ENCODE measurements at places on chromosomes 11 and 22.

DNA sequence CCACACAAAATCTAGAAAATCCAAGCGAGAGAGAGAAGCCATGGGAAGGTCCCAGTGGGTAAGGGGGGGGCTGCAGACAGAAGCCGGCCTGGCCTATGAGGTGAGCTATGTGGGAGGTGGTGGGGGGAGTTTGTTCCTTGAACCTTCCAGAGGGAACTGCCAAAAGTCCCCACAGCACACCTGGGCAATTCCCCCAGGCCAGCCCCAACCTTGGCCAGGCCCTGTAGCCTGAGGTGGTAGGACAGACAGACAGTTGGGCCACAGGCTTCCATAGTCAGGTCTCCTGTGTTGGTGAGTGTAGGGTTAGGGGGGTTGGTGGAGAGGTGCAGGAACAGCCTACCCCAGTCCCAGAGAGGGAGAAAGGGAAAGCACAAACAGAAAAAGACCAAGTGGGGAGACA, 39.0 kb downstream of the LMO1 start:
- DNase-seq: no peak

- DNase-seq: no peak
Measured at GRCh38 chr11:15884777-15885540, 471.4 kb downstream of the SOX6 start.

DNA sequence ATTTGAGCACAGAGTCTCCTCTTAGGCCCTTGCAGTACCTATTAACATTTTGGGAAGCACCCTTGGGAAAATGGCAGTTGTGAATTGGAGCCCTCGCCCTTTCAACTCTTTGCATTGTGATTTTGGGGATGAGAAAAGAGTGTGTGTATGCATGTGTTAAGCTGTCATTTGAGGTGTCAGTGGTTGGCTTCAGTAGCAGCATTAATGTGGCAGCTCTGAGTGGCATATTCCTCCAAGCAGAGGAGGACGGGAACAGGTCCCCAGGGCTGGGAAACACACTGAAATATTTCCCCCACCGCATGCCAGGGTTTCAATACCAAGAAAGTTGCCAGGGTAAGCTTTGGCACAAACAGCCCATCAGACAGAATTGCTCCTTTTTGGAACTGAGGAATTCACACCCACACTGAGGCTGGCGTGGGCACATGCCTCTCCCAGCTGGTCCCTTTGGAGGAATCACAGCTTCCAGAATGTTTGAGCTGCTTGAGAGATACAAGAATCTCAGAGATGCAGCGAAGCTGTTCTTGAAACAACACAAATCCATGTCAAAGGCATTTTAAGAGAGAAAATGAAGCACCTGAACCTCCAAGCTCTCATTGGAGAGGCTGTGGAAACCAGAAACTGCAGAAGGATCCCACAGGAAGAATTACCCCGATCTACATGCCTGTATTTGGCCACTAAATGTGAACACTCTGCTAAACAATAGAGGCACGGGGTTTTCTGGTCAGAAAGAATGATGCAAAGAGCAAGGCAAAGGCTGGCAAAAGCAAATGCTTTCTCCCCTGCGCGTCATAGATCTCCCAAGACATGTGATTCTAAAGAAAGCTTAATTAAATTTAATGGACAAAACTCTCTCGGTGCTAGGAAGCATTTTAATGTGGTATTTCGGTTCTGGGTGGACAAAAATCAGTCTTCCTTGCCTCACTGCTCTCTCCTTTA, 67.2 kb upstream of the RCN1 start:
- DNase-seq: no peak

GRCh38 chr22:42773167-42773566, 52.5 kb upstream of the A4GALT start:
- no peak for DNase-seq

DNA sequence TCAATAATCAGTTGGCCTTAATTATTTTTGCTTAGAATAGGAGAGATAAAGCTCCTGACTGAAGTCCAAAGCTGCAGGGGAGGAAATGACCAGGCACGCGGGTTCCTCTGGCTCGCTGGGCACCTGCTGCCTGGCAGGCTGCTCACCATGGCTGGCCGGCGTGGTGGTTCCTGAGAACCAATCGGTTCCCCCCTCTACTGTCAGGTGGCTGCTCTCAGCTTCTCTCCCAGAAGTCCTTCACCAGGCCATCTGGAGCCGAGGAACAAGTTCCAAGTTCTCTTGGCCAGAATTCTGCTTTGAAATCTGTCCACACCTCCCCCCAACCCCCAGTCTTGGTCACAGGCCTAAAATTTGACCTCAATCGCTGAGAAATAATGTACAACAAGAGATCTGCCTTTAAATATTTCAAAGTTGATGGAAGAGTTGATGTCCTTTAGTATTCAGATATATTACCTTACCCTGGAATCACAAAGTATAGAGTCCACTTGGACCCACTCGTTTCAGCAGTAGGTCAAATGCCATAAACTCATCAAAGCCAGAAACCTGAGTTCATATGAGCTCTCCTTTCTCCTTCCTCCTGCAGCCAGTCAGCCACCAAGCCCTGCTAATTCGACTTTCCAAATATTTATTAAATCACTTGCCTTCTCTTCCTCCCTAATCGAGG, 25.2 kb downstream of the EXPH5 start:
- DNase-seq: no peak

GRCh38 chr11:17810746-17811145, 76.2 kb downstream of the KCNC1 start:
- DNase-seq: no peak

GRCh38 chr22:24466716-24467328, 28.3 kb upstream of the UPB1 start:
- DNase-seq: no peak

DNA sequence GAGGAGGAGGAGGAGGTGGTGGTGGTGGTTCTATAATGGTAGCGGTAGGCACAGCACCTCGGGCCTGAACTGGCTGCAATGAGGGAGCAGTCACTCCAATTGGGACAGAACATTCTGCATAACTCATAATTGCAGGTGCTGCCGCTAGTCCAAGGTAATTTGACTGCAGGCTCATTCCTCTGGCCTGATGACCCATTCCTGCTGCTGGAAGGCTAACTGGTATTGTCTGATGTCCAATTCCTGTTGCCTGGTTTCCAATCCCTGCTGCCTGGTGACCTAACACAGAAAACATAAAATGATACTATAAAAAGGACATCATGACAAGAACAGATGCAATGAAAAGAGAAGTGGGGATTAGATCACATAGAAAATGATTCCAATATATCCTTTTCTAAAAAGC, 7.9 kb upstream of the AGBL2 start:
- no peak for DNase-seq

DNA sequence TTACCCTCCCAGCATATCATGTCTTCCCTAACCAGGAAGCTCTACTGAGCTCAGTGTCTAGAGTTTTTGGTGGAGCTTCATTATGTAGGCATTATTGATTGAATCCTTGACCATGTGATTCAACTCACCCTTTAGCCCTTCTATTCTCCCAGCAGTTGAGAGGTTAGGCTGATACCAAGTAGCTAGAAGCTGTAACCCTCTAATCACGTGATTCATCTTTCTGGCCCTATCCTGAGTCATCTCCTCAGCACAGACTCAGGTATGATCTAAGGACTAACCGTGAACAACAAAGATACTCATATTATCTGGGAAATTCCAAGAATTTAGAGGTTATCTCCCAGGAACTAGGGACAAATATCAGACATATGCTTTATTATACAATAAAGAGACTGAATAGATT, 625.5 kb downstream of the JRKL start:
- DNase-seq: no peak

GRCh38 chr11:18615628-18616392, 16.2 kb downstream of the MISFA start:
- DNase-seq: no peak

DNA sequence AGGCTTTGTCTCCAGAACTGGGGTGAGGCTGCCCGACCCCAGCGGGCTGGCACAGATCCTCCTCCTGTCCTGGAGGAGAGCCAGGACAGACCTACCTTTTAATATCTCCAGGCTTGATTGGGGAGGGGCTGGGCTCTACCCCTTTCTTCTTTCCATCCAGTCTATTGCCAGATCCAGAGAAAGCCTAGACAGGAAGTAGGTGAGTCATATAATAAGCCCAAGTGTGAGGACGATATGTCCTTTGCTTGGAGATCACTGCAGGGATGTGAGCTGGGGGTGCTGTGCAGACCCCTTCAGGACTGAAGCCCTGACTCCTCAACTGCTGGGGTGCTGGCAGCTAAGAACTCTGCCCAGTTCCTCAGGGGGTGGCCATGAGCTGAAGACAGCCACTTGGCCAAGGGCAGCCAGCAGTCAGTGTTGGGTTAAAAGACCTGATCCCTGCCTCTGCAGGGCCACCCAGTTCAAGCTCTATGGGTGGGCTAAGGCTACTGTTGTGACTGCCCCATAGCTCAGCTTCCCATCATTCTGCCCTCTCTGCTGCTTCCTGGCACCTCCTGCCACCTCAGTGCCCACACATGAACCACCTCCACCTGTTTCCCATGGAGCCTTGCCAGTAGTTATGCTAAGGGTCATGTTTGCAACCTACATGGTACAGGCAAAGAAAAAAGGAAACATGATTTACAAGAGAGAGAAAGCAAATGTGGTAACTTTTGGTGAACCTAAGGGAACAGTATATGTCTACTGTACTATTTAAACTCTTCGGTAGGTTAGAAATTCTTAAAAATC, 8.3 kb upstream of the C22orf39 start:
- no peak for DNase-seq

DNA sequence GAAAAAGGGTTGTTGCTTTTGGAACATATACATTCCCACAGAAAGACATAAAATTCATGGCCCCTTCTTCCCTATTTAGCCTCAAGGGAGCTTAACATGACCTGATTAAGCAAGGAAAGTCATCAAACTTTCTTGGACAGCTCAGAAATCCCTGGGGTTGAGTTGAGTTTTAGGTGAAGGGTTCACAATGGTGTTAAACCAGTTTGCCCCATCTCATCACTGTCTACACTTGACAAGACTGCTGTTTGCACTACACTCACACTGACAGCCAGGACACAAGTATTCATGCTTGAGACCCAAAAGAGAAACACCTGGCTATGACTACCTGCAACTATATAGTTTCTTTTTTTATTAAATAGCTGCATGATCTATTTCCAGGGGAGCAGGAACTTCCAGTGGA, 209.8 kb upstream of the TMEM45B start:
- no peak for DNase-seq

DNA sequence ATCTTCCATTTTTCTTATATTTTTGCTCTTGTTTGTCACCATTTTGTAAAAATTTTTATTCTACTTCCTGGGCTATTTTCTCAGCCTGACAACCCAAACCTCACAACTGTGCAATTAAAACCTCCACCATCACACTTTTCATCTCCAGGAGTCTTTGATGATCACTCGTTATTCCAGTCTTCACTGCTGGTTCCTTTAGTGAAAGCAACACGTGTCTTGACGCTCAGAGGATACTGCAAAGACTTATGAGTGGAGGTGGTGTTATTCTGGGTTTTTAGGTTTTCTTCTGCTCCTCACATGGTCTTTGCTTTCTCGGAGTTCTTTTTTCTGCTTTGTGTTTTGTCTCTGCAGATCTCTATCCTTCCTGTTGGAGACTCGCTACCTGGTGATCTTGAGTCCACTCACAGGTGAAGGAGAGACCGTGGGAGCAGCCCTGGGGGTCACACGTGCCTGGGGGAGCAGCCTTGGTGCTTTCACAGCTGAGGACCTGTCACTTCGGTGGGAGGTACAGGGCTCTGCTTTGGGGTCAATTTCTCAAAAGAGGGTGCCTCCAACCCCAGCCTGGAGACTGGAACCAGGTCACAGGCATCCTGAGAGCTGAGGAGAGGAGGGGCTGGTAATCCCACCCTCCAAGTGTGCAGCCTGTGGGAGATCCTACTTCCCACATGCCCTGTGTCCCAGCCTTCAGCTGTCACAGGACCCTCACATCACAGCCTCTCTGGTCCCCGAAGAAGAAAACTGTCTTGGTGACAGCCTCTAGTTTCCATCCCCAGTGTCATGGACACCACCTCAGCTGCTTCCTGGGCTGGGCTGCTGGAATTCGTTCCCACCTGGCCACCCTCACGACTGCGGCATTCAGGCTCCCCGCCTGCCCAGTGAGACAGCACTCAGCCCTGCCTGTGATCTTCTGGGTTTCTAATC, 11.0 kb downstream of the SULT4A1 start:
- no peak for DNase-seq

DNA sequence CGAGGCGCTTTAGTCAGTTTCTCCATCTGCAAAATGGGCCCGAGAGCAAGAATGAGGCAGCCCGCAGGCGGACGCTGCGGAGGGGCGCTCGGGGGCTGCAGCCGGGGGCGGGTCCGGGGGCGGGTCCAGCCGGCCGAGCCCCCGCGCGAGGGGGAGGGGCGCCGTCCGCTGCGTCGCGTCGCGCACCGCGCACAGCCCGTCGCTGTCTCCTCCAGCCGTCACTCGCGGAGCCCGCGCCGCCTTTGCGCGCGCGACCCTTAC, 282 bp downstream of the PC start:
- peak; percentile 16 for DNase-seq

DNA sequence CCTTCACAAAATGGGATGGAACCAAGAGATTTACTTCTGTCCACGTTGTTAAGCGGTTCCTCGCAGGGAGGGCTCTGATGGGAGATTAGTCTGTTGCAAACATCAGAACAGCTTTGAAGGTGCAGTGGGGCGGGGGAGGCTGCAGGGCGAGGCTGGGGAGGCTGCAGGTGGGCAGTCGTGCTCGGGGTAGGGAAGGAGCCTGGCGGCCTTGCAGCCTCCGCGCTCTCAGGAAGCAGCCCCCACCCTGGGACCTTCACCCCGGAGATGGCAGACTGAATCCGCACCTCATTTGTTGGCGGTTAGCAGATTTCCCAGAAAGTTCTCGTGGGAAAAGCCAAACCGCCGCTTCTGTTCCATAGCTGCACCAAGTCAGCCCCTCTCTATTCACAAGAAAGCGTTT, 237.3 kb downstream of the BRD1 start:
- DNase-seq: no peak

GRCh38 chr11:133988686-133989410, 32.1 kb upstream of the IGSF9B start:
- DNase-seq: no peak

DNA sequence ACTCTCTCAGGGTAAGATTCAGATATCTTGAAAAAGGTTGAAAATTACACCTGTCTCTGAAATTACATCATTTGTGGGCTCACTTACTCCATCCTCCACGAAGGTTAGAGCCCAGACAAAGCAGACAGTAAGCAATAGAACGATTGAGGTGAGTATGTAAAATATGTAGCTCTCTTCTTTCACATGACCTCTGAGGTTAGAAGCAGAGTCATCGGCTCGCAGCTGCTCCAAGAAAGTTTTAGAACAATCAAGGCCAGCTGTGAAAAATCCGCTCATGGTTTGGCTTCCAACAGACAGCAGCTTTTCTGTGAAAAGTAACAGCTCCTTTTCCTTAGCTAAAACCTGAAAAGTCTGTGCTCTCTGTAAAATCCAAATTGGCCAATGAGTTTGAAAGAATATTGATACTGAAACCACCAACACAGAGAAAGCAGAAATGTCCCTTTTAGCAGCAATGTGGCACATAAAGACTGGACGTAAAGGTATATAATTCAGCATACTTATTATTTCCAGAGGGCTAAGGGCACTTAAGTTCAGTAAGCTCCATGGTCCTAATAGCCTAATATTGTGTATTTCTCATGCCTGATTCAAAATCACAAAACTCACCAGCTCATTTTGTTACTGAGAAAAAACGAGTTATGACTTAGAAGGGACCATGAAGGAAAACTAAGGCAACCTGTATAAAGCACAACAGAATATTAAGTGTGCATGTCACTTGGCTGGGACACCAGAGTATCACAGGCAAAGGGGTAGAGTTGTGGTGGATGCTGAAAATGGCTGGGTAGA, 78.2 kb downstream of the FAM76B start:
- DNase-seq: no peak

- no peak for DNase-seq
Measured at GRCh38 chr11:20457001-20457799, 69.7 kb downstream of the PRMT3 start.

- no peak for DNase-seq
Measured at GRCh38 chr11:132423266-132423665, 1052.9 kb downstream of the NTM start.

- peak; percentile 49 for DNase-seq
Measured at GRCh38 chr22:44701824-44702478, at the start of gene PRR5. TSS of gene PRR5 (plus strand) at chr22:44702204. CDS start at chr22:44702475, 271 bp downstream.

All from stimulated activated CD4-positive, alpha-beta T cell treated with anti-CD3 and anti-CD28 coated beads, Interleukin-1b, Interleukin-23, amount 100 ng/mL, for 24 hours (primary cell).